Stimulated activated CD4-positive, alpha-beta T cell treated with anti-CD3 and anti-CD28 coated beads, Interleukin-12 subunit alpha, Interleukin-12 subunit beta, amount 100 ng/mL, for 4 hours (primary cell): ENCODE measurements at places on chromosomes 3 and 15.

GRCh38 chr15:68317281-68318007, 39.9 kb downstream of the FEM1B start:
- DNase-seq, result no peak

GRCh38 chr15:80272987-80273386, 21.0 kb upstream of the CTXND1 start:
- DNase-seq, result no peak

GRCh38 chr15:40055576-40056293, 16.8 kb upstream of the SRP14 start:
- no peak for DNase-seq

GRCh38 chr15:55151631-55152030, 45.1 kb downstream of the RSL24D1 start:
- DNase-seq, result no peak

DNA sequence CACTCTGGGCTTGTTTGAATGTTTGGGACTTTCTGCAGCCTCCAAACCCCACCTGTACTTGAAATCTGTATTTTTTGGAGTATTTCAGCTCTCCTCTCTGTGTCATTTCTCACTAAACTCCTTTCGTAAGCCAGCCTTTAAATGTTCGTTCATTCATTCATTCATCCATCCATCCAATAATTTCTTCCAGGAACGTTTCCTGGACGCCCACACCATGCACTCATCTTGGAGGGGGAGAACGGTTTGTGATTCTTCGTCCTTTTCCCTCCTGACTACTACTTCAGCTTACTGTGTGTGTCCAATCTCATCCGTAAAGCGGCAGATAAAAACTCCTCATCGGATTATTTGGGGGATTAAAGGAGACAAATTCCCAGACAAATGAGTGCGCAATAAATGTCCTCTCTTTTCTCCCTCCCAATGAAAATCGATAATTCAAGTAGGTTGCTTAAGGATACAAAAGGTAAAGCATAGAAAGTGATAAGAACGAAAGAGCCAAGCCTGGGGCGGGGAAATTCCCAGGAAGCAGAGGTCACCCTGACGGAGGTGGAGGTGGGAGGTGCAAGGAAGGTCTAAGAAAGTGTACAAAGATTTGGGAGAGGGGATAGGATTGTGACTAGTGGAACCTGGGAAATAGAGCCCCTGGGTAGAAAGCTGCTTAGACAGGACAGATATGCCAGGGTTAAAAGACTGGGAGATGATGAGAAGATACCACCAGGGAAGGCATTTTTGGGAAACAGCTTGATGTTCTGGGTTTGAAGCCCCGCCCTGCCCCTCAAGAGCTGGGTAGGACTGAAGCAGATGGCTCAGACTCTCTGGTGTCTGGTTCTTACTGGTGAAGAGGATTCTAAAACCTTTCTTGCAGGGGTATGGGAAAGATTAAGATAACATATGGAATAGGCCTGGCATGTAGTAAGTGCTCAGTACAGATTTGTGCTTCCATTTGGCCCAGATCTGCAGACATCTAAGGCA, 896 bp upstream of the KLHL25 start:
- no peak for DNase-seq

GRCh38 chr3:179194931-179195330, 46.8 kb downstream of the PIK3CA start:
- no peak for DNase-seq

- DNase-seq, result no peak
These were observed 94.7 kb upstream of the TUSC7 start for GRCh38 chr3:116614795-116615362.

- DNase-seq, result no peak
These were observed 45.9 kb downstream of the CMSS1 start for GRCh38 chr3:99863588-99863987.

GRCh38 chr15:99509686-99510461, 55.9 kb upstream of the MEF2A start:
- no peak for DNase-seq

DNA sequence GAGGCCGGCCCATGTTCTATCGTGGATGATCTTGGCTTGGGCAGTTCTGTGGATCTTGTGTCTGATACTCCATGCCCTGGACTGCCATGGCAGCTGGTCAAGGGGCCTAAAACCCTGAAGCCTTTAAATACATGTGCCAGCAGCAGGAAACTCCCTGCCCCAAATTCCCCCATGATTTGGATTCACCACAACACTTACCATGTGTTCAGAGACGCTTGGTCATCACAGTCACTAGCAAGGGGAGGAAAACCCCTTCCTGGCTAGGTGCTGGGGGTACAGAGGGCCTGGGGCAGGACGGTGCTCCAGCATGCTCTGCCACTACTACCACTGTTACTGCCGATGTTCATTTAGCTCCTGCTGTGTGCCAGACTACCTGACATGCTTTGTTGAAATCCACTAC, 94.4 kb downstream of the DNAJB8 start:
- DNase-seq, result no peak

- DNase-seq, result no peak
These were observed 878 bp downstream of the ISLR start for GRCh38 chr15:74174219-74174957.

- no peak for DNase-seq
These were observed 568.4 kb upstream of the ZNF385D start for GRCh38 chr3:22319446-22319845.

GRCh38 chr15:89379818-89380217, 45.2 kb upstream of the POLG start:
- no peak for DNase-seq

DNA sequence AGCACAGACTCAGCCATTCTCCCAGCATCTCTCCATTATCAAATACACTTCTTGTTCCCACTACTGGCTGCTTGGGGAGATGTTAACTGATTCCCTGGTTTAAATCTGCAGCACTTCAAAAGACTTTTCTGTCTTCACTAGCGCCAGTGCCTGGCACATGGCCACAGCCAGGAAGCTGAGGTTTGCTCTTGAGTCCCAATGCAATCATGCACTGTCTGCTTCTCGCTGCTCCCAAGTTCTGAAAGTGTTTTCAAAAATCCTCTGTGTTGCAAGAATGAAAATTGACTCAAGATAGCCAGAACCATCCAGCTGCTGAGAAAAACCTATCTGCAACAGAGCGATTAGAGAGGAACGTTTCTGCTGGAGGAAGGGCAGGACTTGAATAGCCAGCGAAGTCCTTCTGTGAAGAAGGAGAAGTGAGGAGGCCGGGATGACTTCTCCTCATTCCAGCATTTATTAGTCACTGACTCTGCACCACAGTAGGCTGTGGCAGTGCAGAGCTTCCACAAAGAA, 358.4 kb upstream of the NR2F2 start:
- DNase-seq, result no peak
